ENCODE measurements at places on chromosomes 1 and 21. TPM values are rescaled to one million over a fixed set of nuclear protein-coding genes. Genes with fewer than 3 reads are reported as not detected.

DNA sequence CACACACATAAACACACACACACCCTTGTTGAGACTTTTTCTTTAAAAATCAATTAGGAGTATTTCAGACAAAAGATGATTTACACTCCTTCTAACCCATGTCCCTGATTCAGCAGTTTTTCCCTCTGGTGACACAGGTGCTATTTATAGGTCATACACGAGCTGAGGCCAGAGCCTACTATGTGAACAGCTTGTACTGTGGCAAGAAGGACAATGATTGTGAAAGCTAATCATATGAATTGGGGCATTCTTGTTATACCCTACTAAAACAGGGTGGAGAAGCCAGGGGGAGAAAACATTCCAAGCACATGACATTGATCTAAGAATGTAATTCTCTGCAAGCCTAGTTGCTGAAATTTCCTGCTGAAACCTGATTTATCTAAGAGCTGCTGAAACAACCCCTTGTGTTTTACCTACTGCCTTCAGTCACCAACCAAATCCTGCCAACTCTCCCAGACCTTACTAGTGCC lies 60.3 kb downstream of the XCL1 start:
- DNase-seq, result no peak

DNA sequence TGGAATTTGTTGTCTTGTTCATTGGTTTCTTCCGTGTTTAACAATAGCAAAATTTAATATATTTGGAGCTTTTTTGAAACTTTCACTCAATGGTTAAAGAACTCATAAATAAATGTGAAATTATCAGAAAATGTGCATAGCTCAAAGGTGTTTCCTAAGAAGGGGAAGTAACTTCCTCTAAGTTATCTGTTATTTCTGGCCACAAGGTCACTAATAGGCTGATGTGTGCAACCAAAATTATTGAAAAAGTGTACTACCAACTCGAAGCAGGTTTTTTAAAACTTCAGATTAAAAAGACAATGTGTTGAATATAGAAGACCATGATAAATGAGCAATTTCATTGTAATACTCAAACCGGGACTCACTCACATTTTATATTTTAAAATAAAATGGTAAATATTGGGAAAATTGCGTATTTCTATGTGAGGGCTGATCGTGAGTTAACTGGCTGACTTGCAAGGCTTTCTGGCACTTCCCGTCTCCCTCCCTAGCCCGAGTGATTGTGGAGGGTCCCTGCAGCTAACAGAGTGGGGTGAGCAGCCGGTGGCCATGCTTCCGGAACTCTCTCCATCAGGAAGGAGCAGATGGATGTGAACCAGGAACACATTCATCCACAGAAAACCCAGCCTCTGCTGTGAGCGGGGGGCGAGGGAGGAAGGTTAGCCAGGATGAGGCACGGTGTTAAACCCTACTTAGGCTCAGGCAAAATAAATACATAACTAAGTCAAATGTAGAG lies 96.9 kb downstream of the ERG start:
- DNase-seq, result no peak

DNA sequence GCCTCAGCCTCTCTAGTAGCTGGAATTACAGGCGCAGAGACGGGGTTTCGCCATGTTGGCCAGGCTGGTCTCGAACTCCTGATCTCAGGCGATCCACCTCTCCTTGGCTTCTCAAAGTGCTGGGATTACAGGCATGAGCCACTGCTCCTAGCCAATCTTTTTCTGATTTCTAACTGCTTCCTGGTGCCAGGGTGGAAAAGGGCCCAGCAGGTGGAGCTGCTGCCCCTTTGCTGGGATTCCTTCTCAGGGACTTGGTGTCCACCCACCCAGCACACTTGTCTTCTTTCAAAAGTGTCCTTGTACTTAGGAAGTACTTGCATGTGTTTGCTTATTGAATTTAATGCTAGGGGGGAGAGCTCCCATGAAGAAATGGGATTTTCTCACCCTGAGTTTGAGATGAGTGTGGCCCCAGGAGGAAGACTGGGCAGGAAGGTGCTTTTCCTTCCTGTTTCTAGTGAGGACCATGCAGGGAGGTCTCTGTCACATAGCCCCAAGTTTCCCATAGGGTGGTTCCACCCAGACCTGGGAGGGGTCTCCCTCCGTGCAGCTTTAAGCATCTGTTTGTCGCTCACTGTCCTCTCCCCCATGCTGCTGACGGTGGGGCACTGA lies 14.2 kb downstream of the UTP11 start:
- DNase-seq, result no peak

GRCh38 chr1:12384836-12385456 lies 155.1 kb downstream of the VPS13D start:
- DNase-seq, result no peak

DNA sequence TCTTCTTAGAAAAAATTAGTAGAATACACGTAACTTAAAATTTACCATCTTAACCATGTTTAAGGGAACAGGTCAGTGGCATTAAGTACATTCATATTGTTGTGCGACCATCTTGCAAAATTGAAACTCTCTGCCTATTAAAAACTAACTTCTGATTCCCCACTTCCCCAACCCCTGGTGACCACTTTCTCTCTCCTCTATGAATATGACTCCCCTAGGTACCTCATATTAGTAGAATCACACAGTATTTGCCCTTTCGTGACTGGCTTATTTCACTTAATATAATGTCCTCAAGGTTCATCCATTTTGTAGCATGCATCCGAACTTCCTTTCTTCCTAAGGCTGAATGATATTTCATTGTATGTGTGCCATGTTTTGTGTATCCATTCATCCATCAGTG lies 15.1 kb upstream of the TARBP1 start:
- DNase-seq, result no peak

GRCh38 chr21:27799861-27800260 lies 833.0 kb upstream of the ADAMTS5 start:
- no peak for DNase-seq

GRCh38 chr1:72278461-72278860 lies 3.9 kb downstream of the NEGR1 start:
- no peak for DNase-seq

GRCh38 chr1:52919051-52919722 lies 2.4 kb downstream of the ECHDC2 start:
- no peak for DNase-seq

- DNase-seq, result no peak
Observed at GRCh38 chr1:112957133-112957812, 1.3 kb upstream of the SLC16A1 start.

- no peak for DNase-seq
Observed at GRCh38 chr1:49651136-49651535, 372.6 kb downstream of the AGBL4 start.

DNA sequence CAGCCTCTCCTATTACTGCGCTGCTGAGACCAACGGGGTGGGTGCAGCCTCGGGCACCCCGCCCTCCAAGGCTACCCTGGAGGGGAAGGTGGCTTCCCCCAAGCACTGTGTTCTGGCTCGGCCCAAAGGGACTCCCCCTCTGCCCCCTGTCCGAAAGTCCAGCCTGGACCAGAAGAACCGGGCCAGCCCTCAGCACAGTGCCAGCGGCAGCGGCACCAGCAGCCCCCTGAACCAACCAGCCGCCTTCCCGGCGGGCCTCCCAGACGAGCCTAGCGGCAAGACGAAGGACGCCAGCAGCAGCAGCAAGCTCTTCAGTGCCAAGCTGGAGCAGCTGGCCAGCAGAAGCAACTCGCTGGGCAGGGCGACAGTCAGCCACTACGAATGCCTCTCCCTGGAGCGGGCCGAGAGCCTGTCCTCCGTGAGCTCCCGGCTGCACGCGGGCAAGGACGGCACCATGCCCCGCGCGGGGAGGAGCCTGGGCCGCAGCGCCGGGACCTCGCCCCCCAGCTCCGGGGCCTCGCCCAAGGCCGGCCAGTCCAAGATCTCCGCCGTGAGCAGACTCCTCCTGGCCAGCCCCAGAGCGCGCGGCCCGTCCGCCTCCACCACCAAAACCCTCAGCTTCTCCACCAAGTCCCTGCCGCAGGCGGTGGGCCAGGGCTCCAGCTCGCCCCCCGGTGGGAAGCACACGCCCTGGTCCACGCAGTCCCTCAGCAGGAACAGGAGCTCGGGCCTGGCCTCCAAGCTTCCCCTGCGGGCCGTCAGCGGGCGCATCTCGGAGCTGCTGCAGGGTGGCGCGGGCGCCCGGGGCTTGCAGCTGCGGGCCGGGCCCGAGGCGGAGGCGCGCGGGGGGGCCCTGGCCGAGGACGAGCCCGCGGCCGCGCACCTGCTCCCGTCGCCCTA lies 533.1 kb downstream of the KIF26B start:
- no peak for DNase-seq

GRCh38 chr21:16376673-16377072 lies 646.9 kb downstream of the USP25 start:
- DNase-seq, result no peak

DNA sequence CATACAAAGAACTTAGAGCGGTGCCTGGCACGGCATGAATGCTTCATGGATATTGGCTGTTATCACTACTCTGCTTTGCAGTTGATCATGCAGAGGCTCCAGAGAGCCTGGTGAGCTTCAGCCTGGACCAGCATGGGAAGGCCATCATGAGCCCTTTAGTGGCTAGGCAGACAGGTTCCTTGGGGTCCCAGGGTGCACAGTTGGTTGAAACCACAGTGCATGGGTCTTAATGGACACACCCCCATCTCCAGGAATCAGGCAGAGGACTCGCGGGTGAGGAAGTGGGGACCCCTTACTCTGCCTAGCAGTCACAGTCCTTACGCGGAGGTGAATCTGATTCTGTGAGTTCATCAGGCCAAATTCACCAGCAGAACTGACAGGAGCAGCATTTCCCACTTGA lies 1.1 kb downstream of the GJB5 start:
- no peak for DNase-seq

GRCh38 chr1:218953386-218953785 lies 220.3 kb upstream of the LYPLAL1 start:
- no peak for DNase-seq

DNA sequence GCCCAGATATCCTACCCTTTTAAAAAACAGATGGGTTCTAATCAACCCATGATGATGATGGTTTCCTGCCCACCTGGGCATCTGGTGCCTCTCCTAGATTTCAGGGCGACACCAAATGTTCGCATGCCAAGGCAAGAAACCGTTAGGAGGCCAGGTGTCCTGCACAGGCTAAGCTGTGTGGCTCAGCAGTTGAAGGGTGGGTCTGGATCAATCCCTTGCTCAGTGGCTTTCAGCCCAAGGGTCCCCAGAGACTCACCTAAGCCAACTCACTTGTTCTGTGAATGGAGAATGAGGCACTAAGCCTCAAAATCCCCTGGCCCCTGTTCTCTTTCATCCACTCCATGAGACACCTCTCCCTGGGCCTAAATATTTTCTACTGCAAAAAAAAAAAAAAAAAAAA lies 169.1 kb upstream of the EDN2 start:
- DNase-seq, result no peak

Gene OR2L3
- total RNA-seq, result not detected

Gene LINGO4
- 0.23 TPM for total RNA-seq

Gene CSF3R
- 7.7 TPM for total RNA-seq

Gene ANKRD45
- total RNA-seq, result 0.55 TPM

Gene ELAVL4
- 0.52 TPM for total RNA-seq

All from mucosa of descending colon (tissue), 3 donors.